ENCODE measurements at places on chromosomes 2 and 18.

DNA sequence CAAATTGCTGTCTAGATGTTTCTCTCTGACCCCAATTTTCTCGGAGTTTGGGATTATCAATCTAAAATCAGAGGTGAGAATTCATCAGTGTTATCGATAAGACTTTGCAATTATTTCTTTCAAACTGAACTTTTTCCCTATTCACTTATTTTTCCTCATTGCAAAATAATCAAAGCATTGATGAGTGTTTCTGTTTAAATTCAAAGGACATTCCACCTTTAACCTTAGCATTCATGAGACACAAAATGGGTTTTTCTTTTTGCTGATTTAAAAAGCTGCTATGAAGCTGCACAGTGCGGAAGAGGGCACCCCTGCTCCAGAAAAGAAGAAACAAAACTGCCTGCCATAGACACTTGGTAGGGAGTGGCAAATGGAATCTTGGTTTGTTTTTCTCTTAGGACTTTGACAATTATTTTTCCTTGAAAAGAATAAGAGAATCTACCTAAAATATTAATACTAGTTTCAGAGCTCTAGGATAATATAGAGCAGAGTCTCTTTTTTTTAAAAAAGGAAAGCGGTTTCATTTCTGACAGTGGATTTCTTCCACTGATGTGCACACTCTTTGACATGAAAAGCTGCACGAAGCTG, 203.4 kb downstream of the TGIF1 start:
- no peak for ATAC-seq

- no peak for ATAC-seq
Measured at GRCh38 chr2:65101071-65101470, 28.8 kb downstream of the RAB1A start.

DNA sequence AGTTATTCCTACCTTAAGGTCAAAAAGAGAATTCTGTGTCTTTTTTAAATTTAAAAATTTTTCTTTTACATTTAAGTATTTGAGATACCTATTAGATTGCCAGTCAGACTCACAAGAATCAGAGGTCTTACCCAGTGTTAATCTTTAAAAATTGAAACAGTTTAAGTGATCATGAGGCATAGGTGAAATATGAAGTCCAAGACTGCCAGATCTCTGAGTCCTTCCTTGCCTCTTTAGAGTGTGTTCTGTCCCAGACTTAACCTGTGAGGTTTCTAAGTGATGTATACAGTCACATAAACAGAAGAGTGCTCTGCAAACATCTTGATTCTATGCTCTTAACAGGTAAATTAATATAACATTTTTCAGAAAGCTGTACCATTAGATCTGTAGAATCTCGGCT, 40.6 kb downstream of the ACTR3 start:
- no peak for ATAC-seq

- ATAC-seq: no peak
Measured at GRCh38 chr18:79615091-79615490, 64.5 kb upstream of the CTDP1 start.

DNA sequence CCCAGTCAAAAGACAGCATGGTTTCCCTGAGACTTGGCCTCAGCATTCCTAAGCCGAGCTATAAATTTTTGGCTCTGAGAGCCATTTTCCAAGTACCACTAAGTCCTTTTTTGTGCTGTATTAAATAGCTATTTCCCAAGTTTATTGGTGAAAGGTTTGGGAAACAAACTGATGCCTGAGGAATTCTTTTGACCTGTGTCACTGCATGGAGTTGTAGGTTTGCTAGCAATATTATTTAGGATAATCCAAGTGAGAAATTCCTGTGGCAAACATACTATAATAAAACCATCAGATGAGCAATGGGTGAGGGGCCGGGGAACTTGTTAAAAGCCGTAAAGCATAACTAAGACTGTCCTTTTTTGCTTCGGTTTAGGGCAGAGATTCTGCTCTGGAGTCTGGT, 28.4 kb downstream of the ARHGAP28 start:
- ATAC-seq: no peak

All from activated T-helper 17 cell treated with anti-CD3 and anti-CD28 coated beads, Interleukin-2, amount 50 U/mL, for 72 hours (primary cell).